Stimulated activated CD8-positive, alpha-beta memory T cell treated with anti-CD3 and anti-CD28 coated beads, Interleukin-7, amount 100 ng/mL, for 4 hours (primary cell): ENCODE measurements at places on chromosomes 13 and 19.

- DNase-seq = no peak
Observed at GRCh38 chr19:4365341-4365740, 22.0 kb downstream of the MPND start.

- DNase-seq = no peak
Observed at GRCh38 chr13:40172878-40173277, 493.6 kb downstream of the FOXO1 start.

DNA sequence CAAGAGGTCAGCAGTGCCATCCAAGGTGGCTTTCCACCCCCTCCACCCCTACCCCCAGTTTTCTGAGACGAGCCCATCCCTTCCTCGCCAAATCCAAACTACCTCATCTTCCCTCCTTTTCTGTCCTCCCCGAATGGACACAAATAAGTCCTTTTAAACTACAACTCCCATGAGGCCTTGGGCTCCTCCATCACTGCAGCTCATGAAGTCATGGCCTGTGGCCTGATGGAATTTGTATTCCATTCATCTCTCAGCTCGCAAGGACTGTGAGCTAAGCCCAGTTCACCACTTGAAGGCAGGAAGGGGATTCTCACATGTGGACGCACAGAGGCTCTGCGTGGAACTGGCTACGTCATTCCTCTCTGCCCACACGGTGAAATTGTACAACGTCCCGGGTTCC is 12.5 kb downstream of the PTPRH start:
- no peak for DNase-seq

DNA sequence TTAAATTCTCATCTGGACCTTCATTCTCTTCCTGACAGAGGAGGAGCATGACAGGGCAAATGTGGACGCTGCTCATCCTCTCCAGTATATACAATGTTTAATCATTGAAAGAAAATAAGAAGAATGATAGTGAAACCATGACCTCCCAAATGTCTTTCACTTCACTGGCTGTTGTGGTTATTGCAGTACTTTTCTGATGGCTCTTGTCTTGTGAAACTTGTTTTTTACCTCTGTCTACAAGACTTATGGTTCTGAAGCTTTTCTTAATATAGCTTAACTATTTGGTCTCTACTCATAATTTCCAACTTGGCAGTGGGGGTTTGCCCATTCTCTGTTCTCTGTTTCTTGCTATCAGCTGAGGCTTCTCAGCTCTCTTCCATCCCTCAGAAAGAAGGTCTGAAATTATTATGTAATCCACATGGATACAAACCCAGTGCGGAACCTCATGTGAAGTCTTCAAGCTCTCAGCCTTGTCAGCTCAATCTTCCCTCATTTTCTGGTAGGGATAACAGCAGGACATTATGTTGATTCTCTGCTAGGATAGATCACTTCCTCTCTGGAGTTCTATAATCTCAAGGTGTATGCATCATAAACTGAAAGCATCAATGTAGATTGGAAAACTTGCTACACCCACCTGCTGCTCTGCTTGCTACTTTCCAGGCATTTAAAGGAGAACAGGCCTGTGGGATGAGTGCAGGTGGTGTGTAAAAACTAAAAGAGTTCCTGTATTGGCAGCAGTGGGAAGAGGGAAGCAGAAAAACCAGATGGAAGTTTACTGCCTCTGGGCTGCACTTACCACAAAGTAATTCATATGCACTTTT is 250.3 kb upstream of the HTR2A start:
- DNase-seq = no peak

GRCh38 chr19:37966211-37966661 is 59.2 kb downstream of the SIPA1L3 start:
- DNase-seq = no peak

- DNase-seq = no peak
Observed at GRCh38 chr13:35086667-35087066, 144.6 kb downstream of the NBEA start.

DNA sequence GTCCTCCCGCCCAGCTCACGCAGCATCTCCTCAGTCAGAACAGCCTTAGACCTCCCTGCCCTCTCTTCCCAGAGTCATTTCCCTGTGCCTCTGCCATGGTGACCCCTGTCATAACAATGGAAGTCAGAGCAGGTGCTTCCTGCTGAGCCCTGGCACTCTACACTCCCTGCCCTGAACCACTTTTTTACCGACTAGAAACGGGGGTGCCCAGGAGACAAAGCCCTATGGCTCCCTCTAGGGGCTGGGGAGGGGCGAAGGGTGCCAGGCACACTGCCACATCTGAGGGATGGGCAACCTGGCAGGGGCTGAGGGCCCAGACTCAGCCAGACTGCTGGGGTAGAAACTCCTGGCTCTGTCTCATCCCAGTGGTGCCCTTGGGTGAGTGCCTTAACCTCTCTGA is 16.4 kb downstream of the ZNF574 start:
- DNase-seq = no peak

GRCh38 chr13:23321535-23322241 is 111.8 kb downstream of the SACS start:
- no peak for DNase-seq

DNA sequence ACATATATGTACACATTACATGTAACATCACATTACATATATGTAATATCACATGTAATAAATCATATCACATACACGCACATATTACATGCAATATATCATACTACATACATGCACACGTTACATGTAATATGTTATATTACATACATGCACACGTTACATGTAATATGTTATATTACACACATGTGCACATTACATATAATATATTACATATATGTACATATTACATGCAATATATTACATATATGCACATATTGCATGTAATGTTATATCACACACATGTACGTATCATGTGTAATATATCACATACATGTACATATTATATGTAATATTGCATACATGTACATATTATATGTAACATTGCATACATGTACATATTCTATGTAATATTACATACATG is 77.6 kb downstream of the GADD45B start:
- no peak for DNase-seq

DNA sequence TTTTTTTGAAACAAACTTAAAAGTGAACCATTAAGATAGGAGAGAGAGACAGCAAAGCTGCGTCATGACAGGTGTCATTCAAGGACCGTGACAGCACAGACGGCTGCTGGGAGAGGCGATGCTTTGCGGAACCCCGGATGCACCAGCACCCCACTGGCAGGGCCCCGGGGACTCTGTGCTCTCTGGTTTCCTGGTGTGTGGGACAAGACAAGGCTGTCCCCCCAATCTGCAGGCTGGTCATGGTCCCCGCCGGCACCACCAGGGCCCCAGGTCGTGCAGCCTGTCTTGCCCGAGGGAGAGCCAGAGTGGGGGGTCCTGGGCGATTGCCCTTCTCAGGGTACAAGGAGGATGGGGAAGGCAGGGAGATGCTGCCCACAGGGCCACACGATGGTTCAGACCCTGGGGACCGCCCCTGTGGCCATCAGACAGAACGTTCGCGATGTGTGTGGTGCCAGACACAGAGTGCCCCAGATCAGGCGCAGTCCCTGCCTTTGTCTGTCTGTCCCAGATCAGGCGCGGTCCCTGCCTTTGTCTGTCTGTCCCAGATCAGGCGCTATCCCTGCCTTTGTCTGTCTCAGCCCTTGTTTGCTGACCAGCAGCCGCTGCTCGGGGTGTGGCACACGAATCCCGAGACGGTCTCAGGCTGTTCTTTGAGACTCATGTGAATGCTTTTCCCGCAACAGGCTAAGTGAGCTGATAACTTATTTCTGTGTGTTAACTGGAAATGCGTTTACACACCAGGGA is 36.1 kb downstream of the ADPRHL1 start:
- no peak for DNase-seq

DNA sequence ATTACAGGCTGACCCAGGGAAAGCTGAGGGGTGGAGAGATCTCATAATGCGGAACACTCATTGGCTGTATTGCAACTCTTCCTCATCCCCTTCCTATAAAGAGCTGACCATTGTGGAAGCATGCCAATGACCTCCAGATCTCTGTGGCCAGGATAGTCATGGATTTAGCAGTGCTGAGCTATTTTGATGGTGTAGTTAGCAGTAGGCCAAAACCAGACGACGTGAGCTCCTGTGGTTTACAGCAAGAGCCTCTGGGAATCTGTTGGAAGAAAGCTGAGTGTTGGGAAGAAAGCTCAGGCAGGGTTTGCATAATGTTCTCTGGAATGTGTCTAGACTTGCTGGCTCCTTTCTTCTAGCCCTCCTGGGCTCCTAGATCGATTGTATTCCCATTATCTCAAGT is 187.5 kb upstream of the GPC6 start:
- DNase-seq = no peak

DNA sequence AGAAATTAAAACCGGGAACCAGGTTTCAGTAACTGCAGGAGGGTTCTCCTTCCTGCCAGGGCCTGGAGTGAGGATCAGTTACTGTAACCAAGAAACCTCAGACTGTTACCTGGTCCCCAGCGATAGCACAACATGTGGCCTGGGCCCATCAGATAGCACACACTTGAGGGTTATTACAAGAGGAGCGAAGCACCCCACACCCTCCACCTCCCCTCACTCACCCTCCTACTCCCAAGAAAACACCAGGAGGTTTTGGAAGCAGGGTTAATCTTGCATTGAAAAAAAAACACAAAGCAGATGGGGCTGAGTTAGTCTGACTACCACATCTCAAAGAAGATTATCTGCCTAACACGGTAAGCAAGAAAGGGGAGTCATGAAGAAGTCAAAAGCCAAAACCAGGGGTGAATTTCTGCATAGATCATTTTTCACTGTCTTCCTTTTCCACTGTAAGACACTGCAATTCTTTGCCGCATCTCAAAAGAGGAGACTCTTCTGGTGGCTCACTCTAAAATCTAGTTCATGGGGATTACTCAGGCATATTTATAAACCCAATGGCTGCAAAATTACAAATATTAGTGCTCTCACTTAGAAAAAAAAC is 75.9 kb upstream of the DOCK9 start:
- no peak for DNase-seq

DNA sequence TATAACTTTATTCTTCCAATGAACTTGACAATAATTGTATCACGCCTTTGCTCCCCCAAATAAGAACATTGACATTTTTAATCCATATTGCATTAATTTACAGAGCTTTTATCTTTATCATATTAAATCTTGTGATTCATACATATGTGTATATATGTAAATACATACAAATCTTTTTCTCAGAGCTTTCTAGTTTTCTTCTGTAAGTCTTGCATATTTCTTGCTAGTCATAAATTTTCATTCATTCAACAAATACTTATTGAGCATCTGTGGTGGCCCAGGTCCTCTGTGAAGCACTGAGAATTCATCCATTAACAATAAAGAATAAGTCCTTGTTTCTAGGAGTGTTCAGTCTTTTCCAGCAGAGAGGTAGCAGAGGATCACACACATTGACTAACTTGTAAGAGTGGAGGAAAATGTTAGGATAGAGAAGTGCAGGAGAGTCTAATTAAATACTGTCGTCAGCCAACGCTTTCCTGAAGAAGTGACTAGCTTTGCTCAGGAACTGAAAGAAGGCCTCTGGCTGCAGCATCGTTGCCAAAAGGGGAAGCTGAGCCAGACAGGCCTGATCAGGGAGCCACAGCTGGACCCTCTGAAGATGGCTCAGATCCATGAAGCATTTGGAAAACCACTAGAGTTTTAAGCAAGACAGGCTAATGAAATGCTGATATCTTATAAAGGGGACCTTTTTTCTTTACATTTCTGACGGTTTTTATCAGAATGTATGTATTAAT is 38.6 kb upstream of the LAMP1 start:
- no peak for DNase-seq

DNA sequence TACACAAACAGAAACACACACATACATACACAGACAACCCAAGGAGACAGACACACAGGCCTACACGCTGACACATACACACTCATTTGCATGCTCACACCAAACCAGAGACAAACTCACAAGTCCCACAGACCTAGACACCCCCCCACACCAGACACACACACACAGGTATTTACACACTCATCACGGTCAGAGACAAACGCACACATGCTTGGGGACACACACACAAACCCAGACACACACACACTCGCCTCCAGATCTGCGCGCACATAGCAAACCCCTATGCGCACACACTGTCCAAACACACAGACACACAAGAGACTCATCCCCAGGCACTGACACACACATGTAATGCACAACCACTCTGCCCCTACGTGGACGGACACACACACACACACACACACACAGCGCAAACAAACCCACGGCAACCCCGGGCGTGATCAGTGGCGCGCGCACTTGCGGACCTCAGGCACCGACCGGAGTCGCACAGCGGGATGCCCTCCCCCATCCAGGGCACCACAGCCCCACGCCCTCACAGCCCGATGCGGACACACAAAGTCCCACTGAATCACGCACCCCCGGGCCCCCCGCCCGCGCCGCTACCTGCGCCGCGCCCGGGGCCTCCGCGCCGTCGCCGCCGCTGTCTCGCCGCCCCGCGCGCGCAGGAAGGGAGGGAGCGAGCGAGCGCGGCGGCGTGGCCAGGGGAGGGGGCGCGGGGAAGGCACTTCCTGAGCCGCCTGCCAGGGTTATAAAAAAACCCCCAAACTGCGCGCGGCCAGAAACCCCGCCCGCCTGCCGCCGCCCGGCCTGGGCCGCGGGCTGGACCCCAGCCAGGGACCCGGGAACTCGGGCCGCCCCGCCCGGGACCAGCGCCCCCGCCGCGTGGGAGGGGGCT is at the start of gene ADAMTS10:
Gene ADAMTS10, minus strand, starts transcription at position 675 of the 895 bp plus-strand sequence. CDS start 5,005 bp downstream, outside the sequence.
- peak; percentile 45 for DNase-seq

- peak; percentile 91 for DNase-seq
Observed at GRCh38 chr19:43474986-43475705, 9.7 kb upstream of the LYPD3 start.

- no peak for DNase-seq
Observed at GRCh38 chr13:33080972-33081590, 64.9 kb downstream of the KL start.

- DNase-seq = no peak
Observed at GRCh38 chr13:49444524-49445395, 686 bp downstream of the SETDB2 start.

- no peak for DNase-seq
Observed at GRCh38 chr19:7597689-7598088, 2.0 kb downstream of the CAMSAP3 start.

DNA sequence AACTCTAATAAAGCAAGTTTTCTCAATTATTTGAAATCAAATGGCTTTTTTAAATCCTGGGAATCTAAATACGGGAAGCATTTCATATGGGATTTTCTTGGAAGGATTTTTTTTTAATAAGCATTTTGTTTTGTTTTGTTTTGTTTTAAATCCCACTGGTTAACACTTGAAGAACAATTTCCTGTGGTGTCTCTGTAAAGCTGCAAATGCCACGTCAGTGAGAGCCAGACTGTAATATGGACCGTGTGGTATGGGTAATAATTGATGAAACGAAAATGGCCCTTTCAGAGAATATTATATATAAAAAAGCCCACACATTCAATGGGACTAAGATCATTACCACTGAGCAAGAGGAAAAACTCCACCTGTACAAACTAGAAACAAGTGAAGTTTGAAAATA is 33.9 kb upstream of the MIR17HG start:
- DNase-seq = no peak

DNA sequence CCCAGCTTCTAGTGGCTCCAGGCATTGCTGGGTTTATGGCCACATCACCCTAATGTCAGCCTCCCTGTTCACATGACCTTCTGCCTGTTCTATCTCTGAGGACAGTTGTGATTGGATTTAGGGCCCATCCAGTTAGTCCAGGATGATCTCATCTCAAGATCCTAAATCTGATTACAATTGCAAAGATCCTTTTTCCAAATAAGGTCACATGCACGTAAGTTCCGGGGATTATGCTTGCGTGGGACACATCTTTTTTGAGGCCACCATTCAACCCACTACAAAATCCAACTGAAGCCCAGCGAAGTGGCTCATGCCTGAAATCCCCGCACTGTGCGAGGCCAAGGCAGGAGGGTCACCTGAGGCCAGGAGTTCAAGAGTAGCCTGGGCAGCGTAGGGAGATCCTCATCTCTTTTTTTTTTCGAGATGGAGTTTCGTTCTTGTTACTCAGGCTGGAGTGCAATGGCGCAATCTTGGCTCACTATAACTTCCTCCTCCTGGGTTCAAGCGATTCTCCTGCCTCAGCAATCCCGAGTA is 12.3 kb downstream of the PLD3 start:
- no peak for DNase-seq
